Posterior vena cava (tissue), 2 donors: ENCODE measurements at places on chromosomes 7 and 10. TPM values are rescaled to one million over a fixed set of nuclear protein-coding genes. Genes with fewer than 3 reads are reported as not detected.

The MRPL32 gene
- total RNA-seq: 32.7 TPM

The ABCC2 gene
- total RNA-seq: 2.1 TPM

The PRPS1L1 gene
- not detected for total RNA-seq

The MRPS24 gene
- 59.9 TPM for total RNA-seq

The ATRNL1 gene
- total RNA-seq: 1.4 TPM

The GJD4 gene
- not detected for total RNA-seq

The ARID5B gene
- total RNA-seq: 75.0 TPM

The MGAM2 gene
- 0.51 TPM for total RNA-seq

The AVPI1 gene
- 15.0 TPM for total RNA-seq

DNA sequence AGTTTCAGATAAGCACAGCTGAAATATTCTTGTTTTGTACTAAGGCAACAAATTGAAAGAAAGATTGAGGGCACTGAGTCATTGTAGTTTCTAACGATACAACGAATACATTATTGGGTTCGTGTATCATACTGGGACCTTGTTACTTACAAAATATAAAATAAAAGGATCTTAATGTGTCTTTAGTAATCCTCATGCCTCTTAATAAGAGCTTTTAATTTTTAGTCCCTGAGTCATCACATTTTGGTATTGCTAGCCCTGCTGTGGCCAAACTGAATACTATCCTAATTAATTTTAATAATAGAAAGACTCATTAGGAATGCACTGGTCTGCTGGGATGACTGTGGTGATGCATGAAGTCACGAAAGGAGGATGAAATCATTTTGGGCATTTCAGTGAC lies 309.7 kb downstream of the EXOC4 start:
- DNase-seq: no peak

- DNase-seq: no peak
Observed at GRCh38 chr7:94434042-94434441, 39.3 kb downstream of the COL1A2 start.

- DNase-seq: no peak
Observed at GRCh38 chr7:1621718-1622117, 48.4 kb upstream of the ELFN1 start.

- DNase-seq: no peak
Observed at GRCh38 chr7:132317701-132318351, 258.4 kb downstream of the PLXNA4 start.

- DNase-seq: no peak
Observed at GRCh38 chr7:14988941-14989340, 86.4 kb upstream of the DGKB start.

DNA sequence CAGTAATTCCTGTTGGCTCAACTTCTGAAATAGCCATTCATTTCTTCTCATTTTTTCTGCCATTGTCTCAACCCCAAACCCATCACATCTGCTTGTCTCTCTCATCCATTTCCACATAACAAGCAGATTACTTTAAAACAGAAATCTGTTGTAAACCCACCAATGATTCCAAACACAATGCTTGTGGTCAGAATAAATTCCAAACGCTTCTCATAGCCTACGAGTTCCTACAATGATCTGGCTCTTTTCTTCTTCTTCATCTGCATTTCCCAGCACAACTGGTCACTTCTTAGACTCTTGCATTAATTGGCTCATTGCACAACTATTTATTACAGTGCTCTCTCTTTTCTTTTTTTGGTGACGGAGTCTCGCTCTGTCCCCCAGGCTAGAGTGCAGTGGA lies 364.1 kb downstream of the GATA3 start:
- no peak for DNase-seq

GRCh38 chr10:114638821-114639625 lies 19.1 kb downstream of the ABLIM1 start:
- no peak for DNase-seq

DNA sequence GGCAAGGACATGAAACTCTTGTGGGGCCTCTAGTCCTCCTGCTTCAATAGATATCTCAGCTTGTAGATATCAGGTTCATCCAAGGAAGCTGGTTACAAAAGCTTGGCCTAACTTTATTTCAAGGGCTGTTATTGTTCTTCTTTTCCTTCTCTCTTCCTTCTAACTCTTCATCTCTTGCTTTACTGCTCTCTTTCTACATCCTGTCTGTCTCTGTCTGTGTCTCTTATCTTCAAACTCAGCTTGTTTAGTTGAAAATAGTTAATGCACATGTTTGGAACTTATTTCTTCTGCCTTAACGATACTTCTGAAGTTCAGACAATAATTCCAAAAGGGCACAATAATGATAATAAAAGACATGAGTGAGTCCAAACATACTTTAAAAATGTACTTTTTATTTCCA lies 393.9 kb downstream of the NXPH1 start:
- no peak for DNase-seq

DNA sequence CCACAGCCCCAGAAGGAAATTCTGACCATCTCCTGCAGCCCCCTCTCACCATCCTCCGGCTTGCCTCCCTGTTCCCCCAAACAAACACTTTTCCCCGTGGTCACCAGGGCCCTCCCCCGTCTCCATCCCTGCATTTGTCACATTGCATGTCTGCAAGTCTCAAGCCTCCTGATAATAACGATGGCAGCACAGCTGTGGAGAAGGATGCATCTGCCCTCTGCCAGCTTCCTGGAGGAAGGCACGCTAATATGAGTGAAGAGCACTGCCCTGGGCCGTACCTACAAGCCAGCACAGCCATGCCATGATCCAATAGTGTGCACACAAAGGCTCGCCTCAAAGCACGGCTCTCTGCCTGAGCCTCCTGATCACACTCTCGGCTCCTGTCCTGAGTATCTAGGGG lies 98.5 kb downstream of the SLIT1 start:
- DNase-seq: no peak

DNA sequence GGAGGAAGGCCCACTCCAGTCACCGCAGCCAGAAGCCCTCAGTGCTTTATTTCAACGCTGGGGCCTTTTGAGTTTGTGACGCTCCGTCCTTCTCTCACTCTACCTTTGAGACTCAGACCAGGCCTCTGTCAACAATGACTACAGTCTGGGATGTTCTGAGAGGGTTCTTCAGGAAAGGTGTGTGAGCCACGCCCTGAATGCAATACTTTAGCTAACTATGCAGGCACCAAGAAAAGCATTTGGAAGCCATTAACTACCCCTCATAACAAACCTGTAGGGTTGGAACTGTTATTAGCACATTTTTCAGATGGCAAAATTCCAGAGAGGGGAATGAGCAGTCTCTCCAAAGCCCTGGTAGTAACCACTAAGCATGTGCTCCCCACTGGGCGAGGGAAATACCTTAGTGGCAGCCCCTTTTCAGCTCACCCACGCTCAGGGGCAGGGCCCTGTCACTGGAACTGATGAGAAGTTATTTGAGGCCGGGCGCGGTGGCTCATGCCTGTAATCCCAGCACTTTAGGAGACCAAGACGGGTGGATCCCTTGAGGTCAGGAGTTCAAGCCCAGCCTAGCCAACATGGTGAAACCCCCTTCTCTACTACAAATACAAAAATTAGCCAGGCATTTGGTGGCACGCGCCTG lies 5.7 kb upstream of the ARPC1B start:
- peak; percentile 47 for DNase-seq

GRCh38 chr7:151399906-151400305 lies 9.9 kb downstream of the WDR86 start:
- DNase-seq: no peak

DNA sequence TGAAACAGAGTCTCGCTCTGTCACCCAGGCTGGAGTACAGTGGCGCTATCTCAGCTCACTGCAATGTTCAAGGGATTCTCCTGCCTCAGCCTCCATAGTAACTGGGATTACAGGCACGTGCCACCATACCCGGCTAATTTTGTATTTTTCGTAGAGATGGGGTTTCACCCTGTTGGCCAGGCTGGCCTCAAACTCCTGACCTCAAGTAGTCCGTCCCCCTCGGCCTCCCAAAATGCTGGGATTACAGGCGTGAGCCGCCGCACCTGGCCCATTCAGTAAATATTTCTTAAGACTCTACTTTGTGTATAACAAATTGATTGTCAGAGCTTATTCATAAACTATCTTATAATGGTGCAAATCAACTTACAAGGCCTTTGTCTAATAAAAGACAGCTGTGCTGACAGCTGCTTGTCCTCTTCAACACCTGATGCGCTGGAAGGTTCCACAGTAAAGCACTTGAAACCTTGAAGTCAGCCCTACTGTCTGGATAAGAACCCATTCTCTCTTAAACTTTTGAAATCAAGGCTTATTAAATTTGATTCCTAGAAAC lies 14.7 kb downstream of the ECHDC3 start:
- no peak for DNase-seq

- DNase-seq: no peak
Observed at GRCh38 chr7:112726076-112726475, 64.1 kb downstream of the TMEM168 start.

GRCh38 chr7:114790521-114790920 lies 131.4 kb upstream of the MDFIC start:
- no peak for DNase-seq

- DNase-seq: no peak
Observed at GRCh38 chr10:73873142-73873837, 1.1 kb downstream of the CAMK2G start.

DNA sequence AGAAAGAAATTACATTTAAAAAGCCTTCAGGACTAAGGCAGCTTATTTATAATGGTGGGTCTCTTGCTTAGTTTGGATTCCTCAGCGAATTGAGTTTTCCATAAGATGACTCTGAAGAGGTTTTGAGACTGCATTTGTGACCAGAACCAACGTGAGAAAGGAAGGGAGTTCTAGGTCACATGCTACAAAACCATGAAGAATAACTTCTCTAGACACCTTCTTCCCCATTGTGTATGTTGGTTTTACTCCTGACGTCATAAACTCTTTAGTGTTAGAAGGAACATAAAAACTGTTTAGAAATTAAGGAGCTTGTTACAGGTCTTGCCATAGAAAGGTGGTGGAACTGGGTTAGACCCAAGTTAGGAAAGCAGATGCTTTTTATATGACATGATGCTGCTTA lies 11.1 kb downstream of the PTPN12 start:
- DNase-seq: no peak

GRCh38 chr10:118115701-118116100 lies 69.0 kb upstream of the RAB11FIP2 start:
- DNase-seq: no peak

DNA sequence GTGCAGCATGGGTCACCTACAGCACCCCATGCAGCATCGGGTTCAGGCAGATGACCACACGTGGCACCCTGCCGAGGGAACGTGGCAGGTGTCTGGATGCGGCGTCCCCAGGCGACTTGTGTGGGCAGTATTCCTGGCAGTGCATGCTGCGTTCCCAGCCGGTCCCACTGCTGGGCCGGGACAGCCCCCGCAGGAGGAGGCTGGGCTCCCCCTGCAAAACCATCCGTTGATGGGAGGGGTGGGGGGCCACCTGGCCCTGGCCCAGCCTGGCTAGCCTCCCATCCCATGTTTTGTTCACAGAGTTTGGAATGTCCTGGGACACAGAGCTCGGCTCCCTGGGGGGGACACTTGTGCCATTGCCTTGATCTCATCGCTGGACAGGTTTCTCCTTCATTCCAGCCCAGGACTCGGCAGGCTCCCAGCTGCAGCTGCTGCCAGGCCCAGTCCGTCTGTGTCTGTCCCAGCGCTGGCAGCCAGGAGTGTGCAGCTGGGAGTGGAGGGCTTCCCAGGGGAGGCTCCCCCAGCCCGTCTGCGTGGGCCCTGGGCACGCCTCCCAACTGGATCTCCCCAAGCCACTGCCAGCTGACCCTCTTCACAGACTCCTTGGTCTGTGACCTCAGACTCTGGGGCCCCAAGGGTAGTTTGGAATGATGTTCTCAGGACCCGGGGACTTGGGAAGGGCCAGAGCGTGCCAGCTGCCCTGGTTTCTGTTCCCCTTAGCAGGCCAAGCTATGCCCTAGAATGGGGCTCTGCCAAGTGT lies 32.6 kb downstream of the TMEM270 start:
- DNase-seq: peak; percentile 93

DNA sequence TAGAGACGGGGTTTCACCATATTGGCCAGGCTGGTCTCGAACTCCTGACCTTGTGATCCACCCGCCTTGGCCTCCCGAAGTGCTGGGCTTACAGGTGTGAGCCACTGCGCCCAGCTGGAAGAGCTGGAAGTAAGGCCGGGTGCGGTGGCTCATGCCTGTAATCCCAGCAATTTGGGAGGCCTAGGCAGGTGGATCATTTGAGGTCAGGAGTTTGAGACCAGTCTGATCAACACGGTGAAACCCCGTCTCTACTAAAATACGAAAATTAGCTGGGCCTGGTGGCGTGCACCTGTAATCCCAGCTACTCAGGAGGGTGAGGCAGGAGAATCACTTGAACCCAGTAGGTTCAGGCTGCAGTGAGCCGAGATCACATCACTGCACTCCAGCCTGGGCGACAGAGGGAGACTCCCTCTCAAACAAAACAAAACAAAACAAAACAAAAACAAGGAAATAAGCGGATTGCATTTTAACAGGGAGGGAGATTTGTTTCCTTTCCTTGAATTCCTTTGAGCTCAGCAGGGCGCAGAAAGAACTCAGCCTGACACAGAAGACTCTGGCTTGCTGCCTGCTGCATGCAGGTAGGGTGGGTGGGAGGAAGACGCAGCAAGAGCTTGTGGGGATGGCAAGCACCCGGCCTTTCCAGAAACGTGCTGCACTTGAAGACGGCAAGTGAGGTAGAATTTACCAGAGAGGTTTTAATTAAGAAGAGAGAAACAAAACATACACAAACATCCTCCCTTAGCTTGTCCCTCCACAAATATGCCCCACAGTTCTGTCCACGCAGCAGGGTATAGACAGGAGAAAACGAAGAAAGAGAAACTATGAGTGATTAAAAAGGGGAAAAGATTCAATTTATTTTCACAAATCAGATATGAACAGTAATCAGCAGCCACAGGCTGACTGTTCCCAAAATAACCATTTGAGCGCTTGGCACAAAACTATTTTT lies 148.0 kb downstream of the RNF216 start:
- DNase-seq: no peak

- no peak for DNase-seq
Observed at GRCh38 chr7:70574970-70575799, 556.8 kb upstream of the GALNT17 start.

GRCh38 chr7:131111081-131111576 lies 216.5 kb upstream of the MKLN1 start:
- DNase-seq: no peak

DNA sequence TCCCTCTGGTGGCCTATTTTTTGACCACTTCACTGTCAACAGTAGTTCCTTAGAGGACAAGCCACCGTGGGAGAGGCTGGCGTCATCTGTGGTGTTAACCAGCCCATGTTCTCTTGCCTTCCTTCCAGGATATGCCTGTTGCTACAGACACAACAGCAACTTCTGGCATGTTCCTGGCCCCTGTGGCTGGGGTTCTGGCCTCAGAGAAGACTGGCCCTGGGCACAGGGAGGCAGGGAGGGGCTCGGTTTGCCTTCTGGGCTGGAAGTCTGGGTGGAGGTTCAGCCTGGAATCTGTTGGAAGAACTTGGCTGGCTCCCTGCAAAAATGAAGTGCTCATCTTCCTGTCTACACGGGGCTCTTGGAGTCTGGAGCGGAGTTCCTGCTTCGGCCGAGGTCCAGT lies 25.7 kb downstream of the GOLGA7B start:
- DNase-seq: peak; percentile 92
